ENCODE measurements at places on chromosomes 2 and 18.

DNA sequence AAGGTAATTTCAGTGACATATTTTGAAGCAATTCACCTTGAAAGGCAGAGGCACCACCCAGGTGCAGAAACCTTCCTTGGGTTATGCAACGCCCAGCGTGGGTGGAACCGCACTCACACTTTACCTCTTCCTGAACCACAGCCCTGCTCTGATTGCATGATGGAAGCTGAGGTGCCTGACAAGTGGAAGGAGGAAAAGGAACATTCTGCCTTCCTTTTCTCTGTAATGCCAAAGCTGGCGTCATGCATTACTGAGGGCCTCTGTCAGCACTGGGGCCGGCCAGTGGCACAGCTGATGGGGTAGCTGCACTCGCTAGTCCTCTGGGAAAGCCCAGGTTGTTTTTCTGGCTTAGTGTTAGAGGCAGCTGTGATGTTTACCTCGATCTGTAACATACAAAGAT lies 266.5 kb downstream of the NEDD4L start:
- no peak for DNase-seq

- no peak for DNase-seq
These were observed 165.3 kb upstream of the SYT4 start for GRCh38 chr18:43442571-43442970.

DNA sequence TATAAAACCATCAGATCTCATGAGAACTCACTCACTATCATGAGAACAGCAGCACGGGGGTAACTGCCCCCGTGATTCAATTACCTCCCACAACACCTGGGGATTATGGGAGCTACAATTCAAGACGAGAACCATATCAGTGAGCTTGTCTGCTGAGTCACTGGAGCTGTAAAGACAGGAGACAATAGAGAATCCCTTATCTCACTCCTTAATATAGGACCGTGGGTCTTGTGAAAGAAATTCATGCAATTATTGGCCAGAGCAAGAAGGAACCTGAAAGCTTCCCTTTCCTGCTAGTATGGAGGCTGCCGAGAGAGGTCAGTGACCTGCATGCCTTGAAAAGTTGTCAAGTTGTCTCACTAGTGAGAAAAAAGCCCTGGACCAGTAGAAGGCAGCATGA lies 9.5 kb upstream of the TNFAIP6 start:
- DNase-seq = no peak

DNA sequence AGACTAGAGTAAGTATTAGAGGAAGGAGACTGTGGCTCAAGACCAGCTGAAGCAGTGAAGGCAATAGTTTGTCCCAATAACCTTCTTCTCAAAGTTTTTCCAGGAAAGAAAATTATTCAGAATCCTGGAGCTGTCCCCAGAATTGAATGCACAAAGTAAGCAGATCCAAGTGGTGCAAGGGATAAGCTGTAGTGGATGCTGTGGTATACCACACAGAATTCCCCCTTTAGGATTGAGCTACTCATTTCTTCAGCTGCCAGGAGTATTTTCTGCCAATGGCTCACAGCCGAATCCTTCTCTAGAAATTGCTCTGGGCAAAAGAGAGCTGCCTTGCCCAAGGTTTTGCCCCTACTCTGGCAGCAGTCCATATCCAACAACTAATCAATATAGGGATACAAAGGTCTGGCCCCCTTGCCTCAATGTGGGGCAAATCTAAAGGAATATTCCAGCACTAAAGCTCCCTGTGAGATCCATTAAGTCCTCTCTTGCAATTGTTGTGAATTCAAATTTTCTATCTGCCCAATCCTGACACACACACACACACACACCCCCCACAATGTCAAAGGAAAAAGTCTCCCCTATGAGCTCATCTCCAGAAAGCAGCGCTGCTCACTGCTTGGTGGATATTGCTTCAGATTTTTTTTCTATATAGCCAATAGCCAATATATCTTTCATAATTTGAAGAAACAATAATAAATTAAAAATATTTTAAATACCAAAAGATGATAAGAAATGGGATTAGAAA lies 18.4 kb upstream of the TCF7L1 start:
- no peak for DNase-seq

- no peak for DNase-seq
These were observed 84.4 kb upstream of the DYNAP start for GRCh38 chr18:54506516-54507261.

DNA sequence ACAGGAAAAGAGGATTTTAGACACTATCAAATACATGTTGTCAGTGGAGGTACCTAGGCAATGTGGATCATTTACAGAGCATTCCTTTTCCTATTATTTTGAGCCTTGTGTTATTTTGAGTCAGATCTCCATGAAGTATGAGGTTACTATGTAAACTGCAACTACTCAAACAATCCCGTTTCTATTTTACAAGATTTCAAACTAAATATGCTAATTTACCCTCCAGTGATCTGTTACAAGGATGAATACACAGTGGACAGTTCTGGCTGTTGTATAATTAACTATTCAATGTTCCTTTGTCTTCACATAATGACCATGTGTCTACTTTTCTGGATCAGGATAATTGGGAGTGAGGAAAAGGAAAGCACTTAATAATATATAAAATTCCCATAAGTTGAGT lies 4.6 kb downstream of the HOXD1 start:
- no peak for DNase-seq

DNA sequence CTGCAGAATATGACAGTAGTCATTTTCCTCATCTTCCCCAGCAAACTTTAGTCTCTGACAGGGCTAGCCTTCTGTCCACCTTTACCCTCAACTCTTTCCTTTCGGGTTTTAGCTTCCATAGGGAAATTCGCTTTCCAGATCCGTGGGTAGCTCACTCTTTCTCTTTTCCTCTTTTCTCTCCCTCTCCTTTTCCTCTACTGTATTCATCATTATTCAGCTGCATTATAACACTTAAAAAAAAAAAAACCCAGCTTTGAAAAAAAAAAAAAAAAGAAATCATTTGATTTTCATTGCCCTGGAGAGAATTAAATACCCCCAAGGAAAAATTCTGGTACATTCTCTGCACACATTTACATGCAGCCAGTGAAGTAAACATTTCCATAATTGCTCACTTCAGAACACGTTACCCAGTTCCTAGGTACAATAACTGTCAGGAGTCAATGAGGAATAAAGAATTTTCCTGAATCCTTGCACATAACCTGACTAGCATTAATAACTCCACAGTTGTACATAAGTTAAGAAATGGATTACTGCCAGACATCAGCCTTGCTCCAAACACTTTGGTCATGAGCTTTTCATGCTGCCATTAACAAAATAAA lies 63.5 kb downstream of the ZNF521 start:
- DNase-seq = no peak

DNA sequence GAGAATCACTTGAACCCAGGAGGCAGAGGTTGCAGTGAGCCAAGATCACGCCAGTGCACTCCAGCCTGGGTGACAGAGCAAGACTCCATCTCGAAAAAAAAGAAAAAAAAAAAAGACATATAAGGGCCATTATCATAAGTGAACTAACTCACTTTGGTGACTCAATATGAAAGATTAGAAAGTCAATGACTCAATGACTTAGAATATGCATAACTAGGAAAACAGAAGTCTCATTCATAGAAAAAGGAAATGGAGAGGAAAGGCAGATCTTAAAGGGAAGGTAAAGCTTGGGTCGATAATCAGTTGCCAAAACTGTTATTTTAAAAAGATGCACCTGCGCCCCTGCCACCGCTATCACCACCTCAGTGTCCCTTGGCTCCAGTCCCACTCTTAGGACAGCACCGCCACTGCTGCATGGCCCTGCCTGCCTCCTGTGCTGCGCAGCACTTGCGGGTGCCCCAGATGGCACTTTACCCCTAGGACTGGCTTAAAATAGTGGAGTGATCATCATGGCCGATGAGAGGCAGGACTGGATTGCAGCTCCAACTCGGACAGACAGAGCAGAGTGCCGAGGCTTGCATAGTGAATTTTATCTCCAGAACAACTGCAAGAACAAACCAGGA lies 54.7 kb downstream of the INO80D start:
- DNase-seq = no peak

DNA sequence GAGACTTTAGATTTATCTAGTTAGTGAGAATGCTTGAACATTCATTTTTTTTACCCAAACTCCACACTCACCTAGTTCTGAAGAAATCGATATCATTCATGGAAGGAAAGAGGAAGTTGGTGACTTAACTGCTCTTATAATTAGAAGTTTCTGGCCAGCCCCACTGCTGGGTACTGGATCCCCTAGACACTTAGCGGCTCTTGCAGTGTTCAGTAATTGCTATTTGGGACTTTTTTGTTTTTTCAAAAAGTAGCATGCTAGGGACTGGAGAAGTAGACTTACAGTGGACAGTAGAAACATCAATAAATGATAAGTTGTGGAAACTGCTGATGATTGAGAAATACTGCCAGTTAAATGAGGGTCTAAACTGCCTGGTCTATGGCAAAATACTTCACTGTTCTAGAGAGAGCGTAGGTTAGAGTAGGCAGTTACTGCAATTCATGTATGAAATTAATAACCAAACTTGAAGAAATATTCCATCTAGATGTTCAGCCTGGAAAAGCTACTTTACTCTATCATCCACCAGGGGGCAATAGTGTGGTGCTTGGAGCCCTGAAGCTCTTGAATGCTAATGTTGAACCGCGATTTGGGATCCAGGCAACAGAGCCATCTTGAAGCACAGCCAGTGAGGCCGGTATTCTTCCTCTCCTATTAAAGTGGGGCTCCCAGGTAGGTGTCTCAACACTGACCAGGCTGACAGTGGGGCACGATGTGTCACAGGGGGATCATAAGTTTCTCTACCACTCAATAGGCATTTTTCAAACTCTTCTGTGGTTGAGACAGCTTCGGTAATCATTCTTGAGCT lies 146.1 kb upstream of the SESTD1 start:
- no peak for DNase-seq

- DNase-seq = no peak
These were observed 251.1 kb upstream of the PIK3C3 start for GRCh38 chr18:41703744-41704530.

DNA sequence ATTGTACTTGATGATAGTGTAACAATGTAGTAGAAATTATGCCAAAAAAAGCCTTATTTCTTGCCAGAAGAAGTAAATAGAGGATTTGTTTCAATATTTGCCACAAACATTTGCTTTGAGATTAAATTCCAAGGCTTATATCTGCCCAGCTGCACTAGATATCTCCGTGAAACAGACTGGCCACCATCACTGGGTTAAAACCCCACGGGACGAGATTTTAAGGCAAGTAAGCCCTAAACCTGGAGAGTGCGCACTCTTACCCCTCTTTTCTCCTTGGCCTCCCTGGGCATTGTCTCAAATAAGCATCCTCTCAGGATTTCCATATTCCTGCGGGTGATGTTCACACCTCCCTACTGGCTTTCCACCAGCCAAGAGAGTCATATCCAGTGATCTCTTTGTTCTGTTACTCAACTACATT lies 334.4 kb downstream of the AGPS start:
- DNase-seq = no peak

DNA sequence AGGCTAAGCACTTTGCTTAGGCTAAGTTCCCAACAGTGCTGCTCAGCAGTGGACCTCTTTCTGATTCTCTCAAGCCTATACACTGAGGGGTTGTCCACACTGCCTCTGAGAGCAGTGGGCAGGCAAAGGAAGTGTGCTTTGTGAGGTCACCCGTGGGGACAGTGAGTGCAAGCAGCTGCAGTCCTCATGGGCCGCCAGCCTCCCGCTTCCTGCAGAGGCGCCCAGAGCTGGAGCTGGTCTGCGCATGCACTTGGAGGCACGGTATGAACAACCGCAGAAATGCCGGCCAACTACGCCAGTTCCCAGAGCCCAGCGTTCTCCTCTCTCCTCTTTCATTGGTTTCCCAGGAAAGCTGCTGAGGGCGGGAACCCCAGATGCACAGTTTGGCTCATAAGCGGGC lies 149.5 kb upstream of the DLX2 start:
- DNase-seq = no peak
